ENCODE measurements at places on chromosomes 12 and 14. TPM values are rescaled to one million over a fixed set of nuclear protein-coding genes. Genes with fewer than 3 reads are reported as not detected.
A peak's percentile ranks its signal among the peaks of the same experiment; 100 is the strongest.

- DNase-seq, result no peak
Observed at GRCh38 chr12:56040151-56040550, 1.6 kb upstream of the RPS26 start.

The APOF gene
- total RNA-seq, result not detected

DNA sequence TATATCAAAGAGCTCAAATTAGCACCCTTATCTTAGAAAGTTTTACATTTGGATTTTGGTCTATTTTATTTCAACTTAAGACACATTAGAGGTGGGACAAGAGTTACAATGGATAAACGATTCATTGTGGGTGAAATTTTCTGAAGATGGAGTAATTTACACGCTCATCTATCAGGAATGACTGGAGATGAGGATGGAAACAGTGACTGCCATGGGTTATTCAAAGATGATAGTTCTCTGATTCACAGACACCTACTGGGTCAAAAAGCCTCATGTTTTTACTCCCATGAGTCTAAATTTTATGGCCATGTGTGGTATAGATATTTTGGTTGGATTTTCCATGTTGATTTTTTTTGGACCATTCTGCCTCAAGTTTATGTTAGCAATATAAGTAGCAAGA lies 22.1 kb downstream of the SAMD4A start:
- DNase-seq, result no peak

GRCh38 chr14:99029916-99030305 lies 242.1 kb downstream of the BCL11B start:
- DNase-seq, result no peak

DNA sequence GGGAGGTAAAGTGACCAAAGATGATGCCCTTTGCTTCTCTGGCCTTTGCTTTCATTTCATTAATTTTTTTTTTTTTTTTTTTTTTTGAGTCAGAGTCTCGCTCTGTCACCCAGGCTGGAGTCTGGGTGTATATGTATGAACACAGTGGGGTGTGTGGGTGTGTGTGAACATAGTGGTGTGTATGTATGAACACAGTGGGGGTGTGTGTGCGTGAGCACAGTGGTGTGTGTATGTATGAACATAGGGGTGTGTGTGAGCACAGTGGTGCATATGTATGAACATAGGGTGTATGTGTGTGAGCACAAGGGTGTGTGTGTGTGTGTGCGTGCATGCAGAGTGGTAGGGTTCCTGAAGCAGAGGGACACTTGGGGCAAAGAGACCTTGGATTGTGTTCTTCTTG lies 9.6 kb downstream of the KLC1 start:
- DNase-seq, result no peak

The RNASE2 gene
- 0.14 TPM for total RNA-seq

- DNase-seq, result peak; percentile 14
Observed at GRCh38 chr12:103840462-103840875, 565 bp downstream of the NT5DC3 start.

DNA sequence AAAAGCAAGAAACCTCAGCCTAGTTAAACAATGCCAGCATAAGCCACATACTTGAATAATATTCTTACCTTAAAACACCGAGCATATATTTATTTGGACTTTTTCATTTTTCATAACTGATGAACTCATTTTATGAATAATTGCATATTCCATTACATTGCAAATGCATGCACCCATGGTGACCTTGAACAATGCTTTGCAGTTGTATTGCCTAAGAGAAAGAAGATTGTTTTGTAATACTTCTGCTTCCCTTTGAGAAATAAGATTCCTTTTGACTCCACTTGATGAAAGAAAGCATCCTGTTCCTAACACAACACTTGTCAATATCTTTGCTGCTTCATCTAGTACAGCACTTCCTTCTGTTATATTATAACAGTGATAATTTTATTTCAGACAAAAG lies 1182.2 kb downstream of the FLRT2 start:
- DNase-seq, result no peak

DNA sequence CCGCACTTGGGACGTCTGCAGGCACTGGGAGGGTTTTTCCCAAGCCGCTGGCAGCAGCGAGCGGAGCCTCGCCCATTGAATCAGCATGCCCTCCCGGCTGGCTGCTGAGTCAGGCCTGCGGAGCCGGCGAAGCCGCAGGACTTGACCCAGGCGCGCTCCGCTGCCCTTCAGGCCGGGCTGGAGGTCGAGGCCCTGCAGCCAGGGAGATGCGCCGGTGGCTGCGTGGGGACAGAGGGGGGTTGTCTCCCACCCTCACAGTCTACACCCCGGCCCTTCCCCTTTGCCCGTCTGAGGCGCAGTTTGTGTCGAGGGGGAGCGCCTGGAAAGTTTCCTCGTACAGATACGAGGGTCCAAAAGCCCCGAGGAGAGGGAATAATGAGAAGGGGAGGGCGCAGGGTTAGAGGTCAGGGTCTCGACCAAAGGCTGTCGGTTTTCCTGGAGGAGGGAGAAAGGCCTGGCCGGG lies 759 bp upstream of the KLC1 start:
- peak; percentile 73 for DNase-seq

The RTL1 gene
- total RNA-seq, result not detected
